ENCODE measurements at places on chromosomes 7 and 10. TPM values are rescaled to one million over a fixed set of nuclear protein-coding genes. Genes with fewer than 3 reads are reported as not detected.

DNA sequence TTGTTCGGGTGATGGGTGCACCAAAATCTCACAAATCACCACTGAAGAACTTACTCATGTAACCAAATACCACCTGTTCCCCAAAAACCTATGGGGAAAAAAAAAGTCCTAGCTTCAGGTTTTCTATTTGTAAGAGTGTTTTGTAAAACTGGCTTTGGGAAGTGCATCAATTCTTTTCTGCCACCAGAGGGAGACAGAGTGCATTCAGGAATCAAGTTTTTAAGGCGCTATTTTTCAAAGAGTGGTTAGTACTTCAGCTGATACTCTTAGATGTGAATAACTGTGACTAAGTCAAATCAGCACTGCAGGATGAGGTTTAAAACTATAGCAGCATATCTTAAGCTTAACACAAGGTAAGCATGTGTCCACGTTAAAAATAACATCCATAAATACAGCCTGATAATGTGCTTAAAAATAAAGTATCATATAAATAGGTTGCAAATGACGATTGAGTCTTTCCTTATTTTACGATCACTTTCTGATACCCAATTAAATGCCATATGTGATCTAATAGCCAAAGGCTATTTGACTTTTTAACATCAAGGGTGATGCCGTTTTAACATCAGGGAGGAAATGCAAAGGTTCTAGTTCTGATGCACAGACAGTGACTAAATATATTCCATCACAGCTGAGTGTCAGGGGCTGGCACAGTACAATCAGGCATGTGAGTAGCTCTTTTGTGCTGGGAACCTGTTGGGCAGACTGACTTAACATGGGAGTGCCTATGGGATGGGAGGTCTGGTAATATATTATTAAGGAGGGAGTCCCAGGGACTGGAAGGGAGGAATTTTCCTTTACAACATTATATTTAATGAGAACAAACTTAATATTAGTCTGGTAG lies 10.6 kb upstream of the LYZL2 start:
- no peak for DNase-seq

DNA sequence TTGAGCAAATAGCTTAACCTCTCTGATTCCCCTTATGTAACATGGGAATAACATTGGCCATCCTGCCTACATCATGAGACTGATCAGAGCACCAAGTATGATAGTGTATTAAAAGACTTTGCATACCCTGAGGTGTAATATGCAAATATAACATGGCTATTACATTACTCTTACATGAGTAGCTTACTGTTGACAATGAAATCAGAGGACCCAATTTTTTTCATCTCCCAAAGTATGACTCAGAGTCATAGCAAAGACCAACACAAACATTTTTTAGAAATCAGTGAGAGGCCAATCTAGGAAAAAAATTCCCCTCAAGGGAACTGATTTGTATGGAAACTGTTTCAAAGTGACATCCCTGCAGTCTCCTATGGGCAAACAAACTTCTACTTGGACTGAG lies 47.0 kb upstream of the TMEM140 start:
- no peak for DNase-seq

Gene NUTM2B
- 0.37 TPM for total RNA-seq

DNA sequence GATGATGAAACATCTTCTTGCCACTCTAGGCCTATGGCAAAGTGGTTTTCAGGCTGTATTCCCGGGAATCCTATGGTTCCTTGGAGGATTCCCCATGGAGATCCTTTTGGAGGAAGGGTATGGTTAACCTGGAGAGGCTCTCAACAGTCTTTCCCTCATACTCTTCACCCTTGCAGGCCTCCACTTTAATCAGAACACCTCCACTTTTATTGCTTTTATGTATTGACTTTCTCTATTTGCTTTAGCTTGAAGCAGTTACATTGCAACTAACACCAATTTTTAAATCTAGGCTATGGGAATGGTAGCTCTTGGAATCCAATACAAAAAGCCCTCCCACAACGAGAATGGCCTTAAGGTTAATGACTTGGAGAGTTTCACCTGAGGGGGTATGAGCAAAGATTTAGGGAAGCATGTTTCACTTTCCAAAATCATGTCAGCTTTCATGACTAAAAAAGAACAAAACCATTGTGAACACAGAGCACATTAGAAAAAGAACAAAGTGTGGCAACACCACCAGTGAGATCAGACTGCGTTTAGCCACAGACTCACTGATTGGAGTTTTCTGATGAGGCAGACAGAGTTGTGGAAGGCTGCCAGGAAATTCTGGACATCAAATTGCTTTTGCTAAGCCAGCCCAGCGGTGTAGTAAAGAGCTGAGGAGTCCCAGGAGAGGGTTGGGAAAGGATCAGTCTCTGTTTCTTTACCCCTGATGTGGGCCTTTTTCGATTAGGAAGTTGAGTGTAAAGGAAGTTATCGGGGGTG lies 130.4 kb upstream of the BMPER start:
- no peak for DNase-seq

Gene C10orf62
- total RNA-seq = not detected

- DNase-seq = no peak
Measured at GRCh38 chr7:101287032-101287431, 34.6 kb downstream of the IFT22 start.

GRCh38 chr10:133141958-133142340 lies 18.1 kb upstream of the KNDC1 start:
- no peak for DNase-seq

Measured in chondrocyte (in vitro differentiated cells).